Stimulated activated CD4-positive, alpha-beta T cell treated with anti-CD3 and anti-CD28 coated beads, Interleukin-1b, Interleukin-23, amount 100 ng/mL, for 1 hour (primary cell): ENCODE measurements at places on chromosomes 11 and 22.

GRCh38 chr11:66386171-66387069 lies 14.9 kb upstream of the SLC29A2 start:
- DNase-seq = peak; percentile 77

DNA sequence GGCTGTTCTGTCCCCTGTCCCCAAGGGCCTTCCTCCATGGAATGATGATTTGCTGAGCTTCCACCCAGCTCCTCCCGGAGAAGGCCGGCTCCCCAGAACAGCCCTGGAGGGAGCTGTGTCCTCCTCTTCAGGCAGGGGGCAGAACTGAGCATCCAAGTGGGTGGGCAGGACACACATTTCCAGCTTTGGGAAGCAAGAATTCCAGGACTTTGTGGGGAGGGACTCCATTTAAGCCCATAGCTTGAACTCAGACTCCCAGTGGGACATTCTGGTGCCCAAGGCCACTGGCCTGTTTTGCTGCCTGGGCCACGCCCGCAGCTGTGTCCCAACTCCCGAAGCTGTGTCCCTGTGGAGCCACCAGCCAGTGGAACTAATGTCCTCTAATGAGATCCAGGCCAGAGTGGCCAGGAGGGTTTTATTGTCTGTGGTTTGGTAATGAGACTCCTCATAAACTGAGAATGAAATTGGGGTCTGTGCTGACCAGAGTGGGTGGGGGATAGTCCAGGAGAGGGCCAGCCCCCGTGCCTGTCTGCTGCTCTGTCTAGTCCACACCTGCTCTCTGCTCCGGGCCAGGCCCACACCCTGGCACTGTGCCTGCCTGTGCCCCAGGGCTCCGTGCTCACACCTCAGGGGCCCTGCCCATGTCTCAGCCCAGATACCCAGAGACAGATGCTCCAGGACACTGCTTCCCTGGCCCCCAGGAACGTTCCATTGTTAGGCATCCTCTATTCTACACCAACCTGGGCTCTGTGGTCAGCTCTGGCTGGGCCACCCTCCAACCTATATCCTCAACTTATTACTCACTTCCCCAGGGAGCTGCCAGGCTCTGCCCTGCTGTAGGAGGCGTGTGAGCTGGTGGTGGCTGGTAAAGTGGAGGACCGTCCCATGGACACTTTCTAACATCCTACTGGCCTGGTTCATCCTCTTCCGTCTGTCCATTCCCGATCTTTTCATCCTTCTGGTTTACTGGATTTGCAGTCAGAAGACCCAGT lies 7.6 kb downstream of the NECTIN1 start:
- DNase-seq = no peak

- DNase-seq = no peak
These were observed 525 bp downstream of the CSDC2 start for GRCh38 chr22:41561335-41561734.

GRCh38 chr11:91978747-91979146 lies 245.9 kb upstream of the FAT3 start:
- no peak for DNase-seq

- no peak for DNase-seq
These were observed 371.6 kb downstream of the JRKL start for GRCh38 chr11:96761451-96761850.

GRCh38 chr11:12111549-12112520 lies 1.4 kb downstream of the MICAL2 start:
- no peak for DNase-seq

- no peak for DNase-seq
These were observed 3.5 kb upstream of the CELSR1 start for GRCh38 chr22:46540874-46541273.

- no peak for DNase-seq
These were observed 263.8 kb upstream of the NARS2 start for GRCh38 chr11:78838417-78838816.

- no peak for DNase-seq
These were observed 12.4 kb downstream of the GLYATL2 start for GRCh38 chr11:58832056-58832645.

- no peak for DNase-seq
These were observed 76.2 kb downstream of the GALNT18 start for GRCh38 chr11:11545285-11546275.
